Activated CD4-positive, alpha-beta T cell treated with anti-CD3 and anti-CD28 coated beads for 24 hours (primary cell): ENCODE measurements at places on chromosomes 6 and 20.

DNA sequence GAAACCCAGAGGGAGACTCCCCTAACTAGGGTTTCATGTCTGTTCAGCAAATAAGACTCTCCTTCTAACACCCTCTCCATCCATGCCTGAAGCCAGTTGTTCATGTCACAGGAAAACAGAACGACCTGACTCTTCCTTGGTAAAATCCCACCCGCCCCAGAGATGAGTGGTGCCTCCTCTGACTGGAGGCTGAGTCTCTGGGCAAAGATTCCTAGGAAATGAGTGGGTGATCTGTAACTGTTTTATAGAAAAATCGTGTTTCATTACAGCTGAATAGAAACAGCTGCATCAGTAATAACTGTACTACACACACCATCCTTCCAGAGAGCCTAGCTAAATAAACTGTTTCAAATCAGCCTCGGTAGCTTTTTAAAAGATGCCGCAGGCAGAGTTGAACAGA, 37.4 kb upstream of the MRPS10 start:
- no peak for DNase-seq

DNA sequence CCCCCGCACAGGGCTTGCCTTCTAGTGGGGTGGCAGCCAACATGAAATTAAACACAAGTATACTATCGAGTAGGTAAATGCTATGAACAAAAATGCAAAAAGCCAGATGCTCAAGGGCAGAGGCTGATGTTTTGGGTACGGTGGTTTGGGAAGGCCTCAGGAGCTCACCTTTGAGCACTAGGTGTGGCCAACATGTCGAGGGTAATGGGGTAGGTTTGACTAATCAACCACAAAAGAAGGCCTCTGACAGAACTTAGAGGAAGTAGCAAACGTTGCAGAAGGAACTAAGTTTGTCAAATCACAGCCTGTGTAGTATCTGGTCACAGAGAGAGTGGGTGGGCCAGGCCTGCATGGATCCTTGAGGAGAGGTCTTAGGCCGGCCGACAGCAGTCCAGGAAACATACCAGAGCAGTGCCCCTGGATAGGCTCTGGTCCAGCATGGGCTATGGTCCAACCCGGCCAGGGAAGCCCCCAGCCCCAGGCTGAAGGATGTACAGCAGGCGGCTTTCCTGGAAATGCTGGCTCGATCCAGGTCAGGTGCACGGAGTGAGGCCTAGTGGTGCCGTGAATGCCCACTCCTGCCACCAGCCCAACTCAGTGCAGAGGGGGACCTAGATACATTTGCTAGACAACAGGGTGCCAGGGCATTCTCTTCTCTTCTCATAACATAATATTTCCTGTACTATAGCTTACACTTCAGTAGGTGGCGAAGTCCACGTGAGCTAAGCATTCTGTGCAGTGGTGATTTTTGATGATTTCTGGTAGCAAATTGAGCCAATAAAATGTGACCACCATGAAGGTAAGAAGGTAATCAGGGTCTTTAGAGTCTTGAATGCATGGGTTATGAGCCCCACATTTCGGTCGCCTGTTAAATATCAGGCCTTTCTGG, 56.3 kb upstream of the CD93 start:
- no peak for DNase-seq

GRCh38 chr6:138052783-138053182, 54.4 kb downstream of the PERP start:
- DNase-seq = no peak

DNA sequence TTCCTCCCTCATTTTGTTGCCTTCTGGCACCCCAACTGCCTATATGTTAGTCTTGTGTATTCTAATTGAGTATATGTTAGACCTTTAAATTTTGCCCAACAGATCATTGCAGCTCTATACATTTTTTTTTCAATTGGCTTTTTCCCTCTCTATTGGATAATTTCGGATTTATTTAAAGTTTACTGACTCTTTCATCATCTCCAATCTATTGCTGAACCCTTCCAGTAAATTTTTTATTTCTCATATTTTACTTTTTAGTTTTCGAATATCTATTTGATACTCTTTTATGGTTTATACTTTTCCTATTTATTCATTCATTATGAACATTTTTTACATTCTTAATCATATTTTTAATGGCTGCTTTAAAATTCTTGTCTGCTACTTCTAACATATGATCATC, 7.1 kb upstream of the SLC18B1 start:
- no peak for DNase-seq

- DNase-seq = no peak
These were observed 32.9 kb upstream of the ID1 start for GRCh38 chr20:31572042-31572700.

DNA sequence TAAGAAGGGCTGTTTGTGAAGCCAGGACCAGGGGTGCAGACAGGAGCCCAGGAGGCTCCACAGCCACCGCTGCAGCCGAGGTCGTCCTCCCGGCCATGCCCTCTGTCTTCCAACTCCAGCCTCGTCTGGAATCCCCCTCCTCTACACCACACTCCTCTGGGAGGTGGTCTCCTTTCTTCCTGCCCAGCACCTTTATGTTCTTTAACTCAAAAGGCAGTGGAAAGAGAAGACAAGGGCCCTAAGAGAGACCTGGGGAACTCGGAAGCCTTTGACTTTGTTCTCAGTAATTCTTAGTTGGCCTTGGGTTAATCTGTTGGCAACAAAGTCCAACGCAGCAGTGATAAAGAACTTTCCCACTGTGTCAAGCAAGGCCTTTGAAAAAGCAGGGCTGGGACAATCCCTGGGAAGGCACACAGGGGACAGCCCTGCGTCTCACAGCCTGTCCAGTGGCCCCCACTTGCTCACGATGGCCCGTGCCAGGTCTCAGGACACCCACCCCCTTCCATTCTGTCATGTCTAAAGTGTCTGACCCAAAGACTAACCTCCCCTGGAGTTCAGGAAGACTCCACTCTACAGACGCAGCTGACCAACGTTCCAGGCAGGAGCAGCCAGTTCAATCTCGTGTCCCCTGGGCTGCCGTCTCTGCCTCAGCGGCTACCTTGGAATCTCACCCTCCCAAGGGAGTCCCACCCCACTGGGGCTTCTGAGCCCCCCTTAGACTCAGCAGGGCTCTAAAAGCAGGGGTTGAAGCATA, 42.8 kb upstream of the FAM50B start:
- DNase-seq = no peak

DNA sequence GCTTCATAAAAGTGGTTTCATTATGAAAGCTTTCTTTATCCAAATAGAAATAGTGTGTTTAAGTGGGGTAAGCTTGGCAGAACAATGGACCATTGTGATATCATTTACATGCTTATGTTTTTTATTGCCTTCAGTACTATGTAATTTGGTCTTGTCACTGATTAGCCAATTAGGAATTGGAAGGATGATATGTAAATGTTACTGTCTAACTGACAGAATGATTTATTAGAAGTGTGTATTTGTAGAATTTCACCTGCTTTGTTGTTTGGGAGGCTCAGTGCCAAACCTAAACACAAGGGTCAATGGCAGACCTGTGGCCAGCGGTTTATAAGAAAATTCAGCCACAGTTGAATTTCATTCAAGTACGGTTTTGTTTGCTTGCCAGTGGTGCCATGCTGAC, 39.0 kb downstream of the AIG1 start:
- DNase-seq = no peak

DNA sequence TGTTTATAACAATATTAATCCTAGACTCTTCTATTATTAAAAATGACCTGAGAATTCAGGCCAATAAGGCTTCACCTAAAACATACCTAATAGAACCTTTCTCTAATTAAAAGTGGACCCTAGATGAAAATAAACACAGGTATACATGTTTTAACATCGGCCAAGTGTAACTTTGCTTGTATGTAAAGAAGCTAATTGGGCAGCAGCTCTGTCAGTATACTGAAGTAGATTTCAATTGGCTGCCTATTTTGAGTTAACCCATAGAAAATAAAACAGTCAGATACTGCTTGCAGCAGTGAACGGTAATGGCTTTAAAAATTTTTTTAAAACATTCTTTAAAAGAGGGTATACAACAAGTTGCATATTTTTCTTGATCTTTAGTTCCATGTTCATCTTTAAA, 67.3 kb downstream of the PDSS2 start:
- no peak for DNase-seq

- DNase-seq = no peak
These were observed 90.3 kb upstream of the NXT1 start for GRCh38 chr20:23260181-23260840.

DNA sequence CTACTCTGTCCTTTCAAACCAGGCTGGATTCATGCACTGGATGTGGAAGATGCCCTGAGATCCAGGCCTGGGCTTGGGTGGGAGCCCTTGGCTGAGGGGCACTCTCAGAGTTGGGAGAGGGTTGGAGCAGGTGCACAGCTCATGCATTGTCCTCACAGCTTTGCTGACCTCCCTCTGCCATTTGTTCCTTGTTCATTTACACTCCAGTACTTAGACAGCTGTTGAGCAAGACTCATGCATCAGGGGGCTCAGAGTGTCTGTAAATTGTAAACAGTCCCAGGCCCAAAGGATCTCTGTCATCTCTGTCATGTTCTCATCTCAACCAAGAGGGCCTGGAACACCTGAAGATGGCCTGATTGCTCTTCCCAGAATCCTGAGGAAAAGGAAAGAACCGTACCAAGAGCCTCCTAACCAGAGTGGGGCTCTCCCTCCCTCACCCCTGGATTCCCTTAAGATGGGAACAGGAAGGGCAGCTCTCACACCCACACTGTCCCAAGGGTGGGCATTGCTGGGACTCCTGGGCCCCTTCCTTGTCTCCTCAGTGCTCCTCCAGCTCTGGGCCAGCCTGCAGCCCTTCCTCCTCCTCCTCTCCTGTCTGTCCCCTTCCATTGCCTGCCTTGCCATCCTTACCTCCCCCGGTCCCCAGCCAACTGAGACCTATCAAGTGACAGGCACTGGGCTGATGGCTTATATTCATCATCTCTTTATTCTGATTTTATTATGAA, 132.9 kb downstream of the FOXO3 start:
- no peak for DNase-seq

DNA sequence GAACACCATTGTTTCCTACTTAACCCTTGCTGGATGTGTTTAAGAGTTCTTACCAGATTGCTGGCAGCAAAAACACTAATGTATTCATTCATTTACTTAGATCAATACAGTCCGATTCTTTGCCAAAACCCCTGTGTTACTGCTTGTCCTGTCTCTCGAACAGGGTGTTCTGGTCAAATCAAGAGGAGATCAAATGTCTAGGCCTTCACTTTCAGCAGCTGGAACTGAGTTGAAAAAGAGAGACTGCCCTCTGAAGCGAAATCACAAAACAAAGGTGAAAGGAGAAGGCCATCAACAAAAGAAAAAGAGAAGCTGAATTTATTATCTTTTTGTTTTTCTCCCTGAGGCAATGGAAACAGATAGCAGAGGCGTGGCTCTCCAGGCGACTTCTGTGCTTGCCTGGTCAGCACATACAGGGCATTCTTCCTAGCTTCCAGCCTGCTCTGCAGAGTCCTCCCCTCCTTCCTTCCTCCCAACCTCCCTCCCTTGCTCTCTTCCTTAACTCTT, 44.1 kb upstream of the GCM1 start:
- no peak for DNase-seq

DNA sequence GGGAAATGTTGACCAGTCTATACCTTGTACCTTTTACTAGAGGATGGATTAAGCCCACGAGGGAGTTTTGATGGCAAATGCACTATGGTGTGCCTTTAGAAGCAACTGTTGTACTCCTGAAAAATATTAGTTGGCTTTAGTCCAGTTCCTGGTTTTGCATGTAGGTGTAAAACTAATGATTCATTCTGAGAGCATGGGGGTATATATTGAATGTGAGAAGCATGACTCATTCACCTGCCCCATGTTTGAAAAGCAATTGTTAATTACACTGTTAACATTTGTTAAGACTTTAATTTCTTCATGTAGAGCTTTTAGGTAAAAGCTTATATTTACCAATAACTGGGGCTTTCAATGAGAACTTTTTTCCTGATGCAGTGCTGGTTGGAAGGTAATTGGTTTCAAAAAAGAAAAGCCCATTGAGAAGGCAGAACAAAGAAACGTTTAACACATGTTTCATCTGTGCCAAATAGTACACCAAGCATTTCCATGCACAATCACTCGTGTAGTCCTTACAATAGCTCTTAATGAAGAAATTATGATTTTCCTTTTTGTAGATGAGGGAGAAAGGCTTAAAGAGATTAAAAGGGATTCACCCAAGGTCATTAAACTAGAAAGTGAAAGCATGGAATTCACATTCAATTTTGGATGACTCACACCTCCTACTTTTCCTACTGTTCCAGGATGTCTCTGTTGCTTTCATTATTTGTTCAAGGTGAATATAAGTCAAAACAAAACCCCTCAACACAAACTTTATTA, 134.1 kb downstream of the CCDC170 start:
- no peak for DNase-seq

- no peak for DNase-seq
These were observed 92.8 kb downstream of the PRDM1 start for GRCh38 chr6:106178900-106179299.

DNA sequence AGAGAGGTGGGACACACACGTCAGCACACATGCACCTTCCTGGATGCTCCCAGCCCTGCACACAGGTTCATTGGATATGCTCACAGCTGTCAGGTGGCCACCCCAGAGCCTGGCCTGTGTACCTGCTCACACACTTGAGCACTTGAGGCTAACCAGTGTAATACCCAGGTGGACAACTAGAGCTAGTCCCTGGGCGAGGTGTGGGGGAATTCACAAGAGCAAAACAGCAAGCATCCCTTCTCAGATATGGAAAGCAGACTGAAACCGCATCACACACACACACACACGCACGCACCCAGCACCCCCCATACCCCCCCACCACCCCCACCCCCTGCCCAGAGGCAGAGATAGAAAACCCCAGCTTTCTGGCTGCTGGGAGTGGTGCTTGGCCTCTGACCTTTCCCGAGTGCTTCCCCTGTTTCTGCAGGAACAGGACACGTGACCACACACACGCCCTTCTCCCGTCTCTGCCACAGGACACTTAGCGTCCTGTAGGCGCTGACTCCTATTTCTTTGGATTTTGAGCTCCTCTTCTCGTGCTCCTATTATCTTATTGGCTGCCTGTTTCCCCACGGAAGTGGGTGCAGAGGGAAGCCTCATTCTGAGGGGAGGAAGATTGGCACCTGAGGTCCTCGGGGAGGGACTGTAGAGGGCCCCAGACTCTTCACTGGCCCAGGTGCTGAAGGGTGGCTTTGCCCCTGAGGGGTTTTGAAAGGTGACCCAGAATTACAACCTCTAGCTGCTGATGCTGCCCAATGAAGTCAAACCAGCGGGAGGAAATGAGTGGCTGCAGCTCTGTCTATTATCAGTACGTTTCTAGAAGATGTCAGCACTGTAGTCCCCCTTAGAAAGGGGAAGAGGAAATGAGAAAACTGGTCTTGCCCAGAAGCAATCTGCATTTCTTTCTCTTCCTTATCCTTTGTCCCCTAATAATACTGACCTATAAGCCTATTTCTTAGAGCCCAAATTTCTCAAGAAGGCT, 65.8 kb downstream of the SYTL3 start:
- no peak for DNase-seq
